Anterior cingulate cortex (tissue), 58 donors: ENCODE measurements at places on chromosomes 16 and 17.

- DNase-seq = no peak
Observed at GRCh38 chr17:28950752-28951427, 428 bp downstream of the PHF12 start.

GRCh38 chr16:67087803-67088202, 21.9 kb upstream of the PHAF1 start:
- DNase-seq = no peak

GRCh38 chr16:50555952-50556673, 7.9 kb downstream of the NKD1 start:
- no peak for DNase-seq

DNA sequence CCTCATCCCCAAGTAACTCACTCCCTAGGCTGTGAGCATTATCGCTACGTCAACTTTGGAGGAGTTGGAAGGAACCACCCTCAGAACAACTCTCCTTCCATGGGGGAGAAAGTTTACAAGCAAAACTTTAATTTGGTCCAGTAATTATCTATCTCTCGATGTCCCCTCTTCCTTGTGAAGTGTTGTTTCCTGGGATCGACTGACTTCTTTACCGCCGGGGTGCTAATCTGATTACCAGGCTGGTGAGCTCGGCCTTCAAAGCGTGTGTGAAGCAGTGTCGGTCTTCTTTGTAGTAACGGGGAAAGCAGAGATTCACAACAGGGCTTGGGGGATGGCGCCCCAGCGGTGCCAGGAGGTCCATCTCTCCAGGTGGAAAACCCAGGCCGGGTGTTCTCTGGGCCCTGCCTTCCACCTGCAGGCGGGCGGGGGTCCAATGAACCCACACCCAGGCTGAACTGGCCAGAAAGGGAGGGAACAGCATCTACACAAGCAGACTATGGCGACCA, 14.5 kb upstream of the FOXF1 start:
- DNase-seq = no peak

DNA sequence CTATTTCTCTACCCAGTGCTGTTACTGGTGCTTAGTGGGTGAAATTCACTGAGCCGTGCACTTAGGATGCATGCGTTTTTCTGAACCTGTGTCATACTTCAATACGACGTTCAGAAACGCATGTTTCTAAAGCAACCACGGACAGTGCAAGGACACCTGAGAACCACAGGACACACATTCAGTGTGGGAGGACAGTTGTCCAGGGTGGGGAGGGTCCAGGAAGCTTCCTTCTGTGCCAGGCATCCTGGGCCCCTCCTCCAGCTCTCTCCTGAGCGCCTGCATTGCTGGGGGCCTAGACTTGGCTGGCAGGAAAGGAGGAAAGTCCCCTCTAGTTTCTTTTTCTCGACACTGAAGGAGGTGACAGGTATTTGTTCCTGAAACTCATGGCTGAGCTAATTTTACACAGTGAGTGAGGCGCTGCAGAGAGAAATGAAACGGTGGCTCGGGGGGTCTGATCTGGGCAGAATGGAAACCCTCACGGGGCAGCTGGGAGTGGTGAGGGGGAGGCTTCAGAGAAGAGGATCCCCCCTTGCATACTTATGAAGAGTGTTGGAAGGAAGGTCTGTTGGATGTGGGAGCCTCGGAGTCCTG, 89.9 kb downstream of the IRF8 start:
- DNase-seq = no peak

- DNase-seq = no peak
Observed at GRCh38 chr17:80347948-80348351, 67.0 kb upstream of the ENDOV start.

GRCh38 chr17:64218066-64218465, 45.0 kb downstream of the TEX2 start:
- no peak for DNase-seq

- DNase-seq = no peak
Observed at GRCh38 chr16:62829607-62830006, 793.4 kb upstream of the CDH8 start.

GRCh38 chr17:27591986-27592385, 39.0 kb upstream of the LGALS9 start:
- no peak for DNase-seq

GRCh38 chr16:19524356-19524615, 544 bp downstream of the CCP110 start:
- no peak for DNase-seq

- no peak for DNase-seq
Observed at GRCh38 chr16:56318827-56319140, 106.6 kb downstream of the AMFR start.

GRCh38 chr16:49280841-49281371, 732 bp downstream of the CBLN1 start:
- DNase-seq = no peak

DNA sequence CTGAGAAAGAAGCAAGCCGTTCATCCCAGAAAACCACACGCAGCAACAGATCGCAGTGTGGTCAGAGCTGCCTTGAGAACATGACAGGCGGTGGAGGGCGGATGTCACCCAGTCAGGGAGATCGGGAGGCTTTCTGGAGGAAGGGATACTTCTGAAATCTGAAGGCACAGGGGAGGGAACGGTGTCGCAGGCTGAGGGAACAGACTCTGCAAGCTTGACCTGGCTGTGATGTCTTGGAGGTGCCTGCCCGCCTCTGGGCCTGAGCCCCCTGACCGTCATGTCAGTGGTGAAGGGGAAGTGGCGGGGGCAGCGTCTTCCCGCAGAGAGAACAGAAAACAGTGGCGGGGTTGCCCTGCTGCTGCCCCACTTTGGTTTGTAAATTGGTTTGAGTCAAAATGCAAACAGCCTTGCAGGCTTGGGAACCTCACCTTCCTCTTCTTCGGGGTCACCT, 8.1 kb upstream of the ATP2A3 start:
- no peak for DNase-seq

- DNase-seq = no peak
Observed at GRCh38 chr17:12866244-12866643, 76.9 kb downstream of the ARHGAP44 start.

GRCh38 chr16:75204410-75204758, 2.6 kb downstream of the CTRB2 start:
- no peak for DNase-seq

- no peak for DNase-seq
Observed at GRCh38 chr16:84291226-84291625, 3.5 kb upstream of the WFDC1 start.

- no peak for DNase-seq
Observed at GRCh38 chr16:23225109-23225508, 42.6 kb downstream of the SCNN1G start.

- no peak for DNase-seq
Observed at GRCh38 chr17:16314189-16314588, 39.1 kb downstream of the CENPV start.

GRCh38 chr17:69326377-69327059, 415 bp downstream of the ABCA5 start:
- no peak for DNase-seq

- no peak for DNase-seq
Observed at GRCh38 chr17:44012391-44012790, 2.4 kb downstream of the TMEM101 start.

- DNase-seq = no peak
Observed at GRCh38 chr16:77696149-77696548, 26.2 kb upstream of the NUDT7 start.

- no peak for DNase-seq
Observed at GRCh38 chr17:17377071-17377967, 74.1 kb downstream of the NT5M start.

DNA sequence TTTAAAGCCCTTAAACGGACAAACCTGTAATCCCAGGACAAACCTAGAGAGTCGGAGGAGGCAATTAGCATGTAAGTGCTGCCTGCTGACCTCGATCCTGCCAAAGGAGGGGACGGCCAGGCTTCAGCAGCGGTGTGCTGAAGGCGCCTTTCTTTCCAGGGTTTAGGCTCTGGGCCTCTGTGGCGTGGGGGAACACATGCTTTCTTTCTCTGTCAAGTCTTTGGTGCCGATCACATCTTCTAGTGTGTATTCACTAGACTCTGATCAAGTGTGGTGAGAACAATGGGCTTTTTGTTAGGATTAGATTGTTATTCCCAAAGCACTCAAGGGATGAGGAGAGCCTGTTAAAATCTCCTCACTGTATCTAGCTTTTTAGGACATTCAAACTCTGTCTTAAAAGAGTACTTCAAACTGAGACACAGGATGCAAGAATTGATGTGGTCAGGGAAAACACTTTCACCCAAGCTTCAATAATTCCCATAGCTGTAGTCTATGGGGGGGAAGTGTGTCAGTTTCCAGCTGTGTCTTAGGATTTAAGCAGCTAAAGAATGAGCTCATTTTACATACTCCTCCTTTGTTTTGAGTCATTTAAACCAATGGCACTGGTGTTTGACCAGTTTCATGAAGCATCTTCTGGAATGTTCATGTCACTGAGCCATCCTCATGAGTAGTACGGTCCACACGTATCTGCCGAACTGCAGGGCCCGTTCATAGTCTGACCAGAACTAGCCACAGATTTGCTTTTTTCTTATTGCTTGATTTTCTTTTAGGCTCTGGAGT, 51.2 kb downstream of the RPA1 start:
- DNase-seq = peak; percentile 5

DNA sequence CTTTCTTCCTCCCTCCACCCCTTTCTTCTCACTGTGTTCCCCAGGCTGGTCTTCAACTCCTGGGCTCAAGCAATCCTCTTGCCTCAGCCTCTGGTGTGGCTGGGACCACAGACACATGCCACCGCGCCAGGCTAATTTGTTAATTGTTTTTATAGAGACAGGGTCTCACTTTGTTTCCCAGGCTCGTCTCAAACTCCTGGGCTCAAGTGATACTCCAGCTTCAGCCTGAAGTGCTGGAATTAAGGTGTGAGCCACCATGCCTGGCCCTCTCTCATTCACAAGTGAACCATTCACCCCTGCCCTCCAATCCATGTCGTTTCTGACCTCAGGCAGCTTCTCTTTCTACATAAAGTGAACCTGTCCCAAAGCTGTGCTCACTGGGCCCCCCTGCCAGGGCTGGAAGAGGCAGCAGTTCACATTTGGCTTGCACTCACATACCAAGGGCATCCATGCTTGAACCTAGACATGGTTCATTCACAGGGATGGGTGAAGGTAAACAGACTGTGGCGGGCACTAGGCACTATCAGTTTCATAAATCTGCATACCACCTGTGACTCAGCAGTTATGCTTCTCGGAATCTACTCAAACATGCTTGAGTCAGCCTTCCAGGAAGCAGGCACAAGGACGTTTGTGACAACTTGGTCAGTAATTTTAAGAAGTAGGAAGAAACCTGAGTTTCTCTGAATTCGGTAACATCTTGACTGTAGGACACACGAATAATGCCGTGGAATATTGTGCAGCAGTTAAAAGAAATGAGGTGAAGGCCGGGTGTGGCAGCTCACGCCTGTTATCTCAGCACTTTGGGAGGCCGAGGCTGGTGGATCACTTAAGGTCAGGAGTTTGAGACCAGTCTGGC, 6.0 kb upstream of the RNF213 start:
- DNase-seq = no peak
